Activated CD4-positive, alpha-beta T cell treated with anti-CD3 and anti-CD28 coated beads for 36 hours (primary cell): ENCODE measurements at places on chromosomes 6 and 20.

- no peak for DNase-seq
Measured at GRCh38 chr20:57574954-57575353, 14.0 kb downstream of the PCK1 start.

GRCh38 chr6:159298840-159299239 lies 129.6 kb downstream of the FNDC1 start:
- DNase-seq, result no peak

DNA sequence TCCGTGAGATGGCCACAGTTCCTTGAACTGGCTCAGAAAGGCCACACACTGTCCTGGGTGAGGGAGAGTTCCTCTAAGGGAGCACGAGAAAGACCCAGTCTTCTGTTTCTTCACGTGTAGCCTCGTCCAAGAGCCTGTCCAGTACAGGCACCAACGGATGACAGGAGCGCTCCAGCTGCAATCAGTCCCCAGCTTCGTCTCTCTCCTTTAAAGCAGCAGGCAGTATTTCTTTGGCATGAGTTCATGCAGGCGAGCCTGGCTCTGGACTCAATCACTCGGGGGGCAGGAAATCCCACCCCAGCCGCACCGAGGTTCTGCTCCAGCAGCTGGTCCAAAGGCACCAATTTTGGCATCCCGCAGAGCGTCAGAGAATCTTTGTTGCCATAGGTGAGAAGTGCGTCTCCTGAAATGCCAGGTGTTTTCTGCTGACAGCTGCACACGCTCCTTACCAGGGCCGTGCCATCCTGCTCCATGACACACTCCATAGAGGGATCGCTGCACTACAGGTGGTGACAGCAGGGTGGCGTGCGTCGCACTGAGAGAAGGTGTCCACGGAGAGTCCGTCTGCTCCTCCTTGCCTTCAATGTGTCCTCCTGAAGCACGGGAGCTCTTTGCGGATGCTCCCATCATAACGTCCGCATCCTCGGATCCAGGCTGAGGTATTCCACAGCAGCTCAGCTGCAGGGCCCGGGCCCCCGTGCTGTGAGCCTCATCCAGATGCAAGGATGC lies 59.6 kb upstream of the AFDN start:
- no peak for DNase-seq

DNA sequence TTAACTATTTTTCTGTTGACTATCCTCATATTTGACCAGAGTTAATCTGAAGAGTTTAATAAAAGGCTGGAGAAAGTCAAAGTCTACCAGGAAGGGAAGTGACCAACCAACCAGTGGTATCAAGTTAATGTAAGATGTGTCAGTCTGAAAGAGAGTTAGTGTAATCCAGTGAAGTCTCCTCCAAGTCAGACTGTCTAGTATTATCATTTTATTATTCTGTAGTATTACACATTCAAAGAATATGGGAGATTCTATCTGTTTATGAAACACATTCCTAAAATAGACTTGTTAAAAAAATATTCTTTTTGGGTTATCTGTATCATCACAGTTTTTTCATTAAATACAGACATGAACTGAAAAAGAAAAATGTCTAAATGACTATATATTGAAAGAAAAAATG lies 194.4 kb downstream of the BTBD9 start:
- DNase-seq, result no peak

- no peak for DNase-seq
Measured at GRCh38 chr6:149831308-149831820, 32.8 kb downstream of the LRP11 start.

GRCh38 chr6:117601811-117602150 lies 530 bp downstream of the GOPC start:
- DNase-seq, result peak; percentile 35
